ENCODE measurements at places on chromosomes 12 and 14.

DNA sequence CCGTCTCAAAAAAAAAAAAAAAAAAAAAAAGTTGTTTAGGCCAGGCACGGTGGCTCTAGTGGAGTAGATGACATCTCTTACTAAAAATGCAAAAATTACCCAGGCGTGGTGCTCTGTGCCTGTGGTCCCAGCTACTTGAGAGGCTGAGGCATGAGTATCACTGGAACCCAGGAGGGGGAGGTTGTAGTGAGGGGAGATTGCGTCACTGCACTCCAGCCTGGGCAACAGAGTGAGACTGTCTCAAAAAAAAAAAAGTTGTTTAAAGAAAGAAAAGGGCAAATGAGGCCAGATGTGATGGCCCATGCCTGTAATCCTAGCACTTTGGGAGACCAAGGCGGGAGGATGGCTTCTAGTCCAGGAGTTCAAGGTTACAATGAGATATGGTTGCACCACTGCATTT is 36.6 kb upstream of the SPPL3 start:
- DNase-seq: no peak

DNA sequence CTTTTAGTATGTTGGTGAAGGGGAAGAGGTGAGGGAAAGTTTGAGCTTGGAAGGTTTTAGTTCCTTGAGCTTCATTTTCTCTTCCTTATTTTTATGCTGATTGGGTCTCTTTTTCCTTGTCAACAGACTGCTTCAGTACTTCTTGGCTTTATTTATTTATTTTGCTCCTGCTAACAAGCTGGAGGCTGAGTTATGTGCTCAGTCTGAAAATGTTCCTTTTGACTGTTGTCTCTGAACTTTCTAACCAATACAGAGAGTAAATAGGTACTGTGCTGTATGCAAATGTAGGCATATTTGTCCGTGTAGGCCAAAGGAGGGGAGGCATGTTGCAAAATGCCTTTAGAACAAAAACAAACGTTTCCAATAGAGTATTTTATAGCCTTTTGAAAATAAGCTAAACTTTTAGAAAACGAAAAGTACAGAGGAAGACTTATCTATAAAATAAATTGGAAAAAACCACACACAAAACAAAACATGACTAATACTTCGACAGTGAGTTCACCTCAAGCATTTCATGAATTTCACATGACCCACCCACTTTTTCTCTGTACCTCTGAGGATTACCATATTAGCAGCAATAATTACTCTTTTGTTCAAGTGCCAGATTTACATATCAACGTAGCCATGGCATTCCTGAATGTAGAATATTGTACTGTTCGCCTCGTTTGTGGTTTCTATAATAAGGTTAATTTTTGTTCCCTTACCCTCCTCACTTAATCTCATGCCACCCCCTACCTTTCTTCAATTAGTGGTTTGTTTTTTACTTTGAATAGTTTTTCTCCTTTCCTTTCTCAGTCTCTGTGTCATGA is 4.7 kb upstream of the CREBL2 start:
- DNase-seq: no peak

DNA sequence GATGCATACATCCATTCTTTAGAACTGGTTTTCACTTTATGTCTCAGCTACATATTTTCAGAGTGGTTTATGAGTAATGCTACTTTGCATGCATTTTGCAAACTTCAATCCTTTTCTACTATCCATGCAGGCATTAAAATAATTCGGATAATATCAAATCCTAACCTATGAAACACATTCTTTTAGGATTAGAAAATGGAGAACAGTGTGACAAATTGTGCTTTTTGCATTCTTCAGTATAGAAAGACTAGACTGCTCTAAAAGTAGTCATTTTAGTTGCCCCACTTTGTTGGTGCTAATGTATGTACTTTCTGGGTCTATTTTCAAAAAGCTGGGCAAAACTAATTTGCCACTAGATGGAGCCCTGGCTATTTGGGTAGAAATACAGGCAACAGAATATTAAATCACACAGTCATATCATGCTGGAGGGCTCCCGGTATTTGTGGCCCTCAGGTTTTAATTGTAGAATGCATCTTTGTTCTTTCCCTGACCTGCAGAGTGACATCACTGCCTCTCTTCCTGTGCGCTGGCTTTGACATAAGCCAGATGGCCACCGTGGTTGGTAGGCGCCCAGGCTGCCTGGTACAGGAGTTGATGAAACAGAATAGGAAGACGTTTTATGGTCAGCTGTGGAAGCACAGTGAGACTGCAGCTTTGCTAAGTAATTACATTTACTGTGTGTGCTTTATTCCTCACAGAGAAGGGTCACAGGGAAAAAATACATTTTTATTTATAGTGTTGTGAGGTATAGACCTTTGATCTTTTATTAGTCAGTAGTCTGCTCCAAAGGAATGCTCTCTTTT is 28.1 kb downstream of the MSRB3 start:
- DNase-seq: no peak

DNA sequence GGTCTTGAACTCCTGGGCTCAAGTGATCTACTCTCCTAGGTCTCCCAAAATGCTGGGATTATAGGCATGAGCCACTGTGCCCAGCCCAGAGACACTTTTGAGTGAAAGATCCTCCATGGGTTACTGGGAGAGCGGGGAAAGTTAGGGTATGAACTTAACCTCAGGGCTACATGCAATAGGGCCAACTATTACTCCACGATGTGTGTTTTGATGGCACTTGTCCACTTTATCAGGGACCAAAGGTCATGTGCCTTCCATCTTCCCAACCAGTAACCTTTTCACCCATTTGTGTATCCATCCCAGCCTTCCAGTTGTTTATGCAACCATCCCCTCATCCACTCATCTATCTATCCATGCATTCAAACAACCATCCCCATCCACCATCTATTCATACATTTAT is 60.6 kb upstream of the NOS1 start:
- DNase-seq: no peak

DNA sequence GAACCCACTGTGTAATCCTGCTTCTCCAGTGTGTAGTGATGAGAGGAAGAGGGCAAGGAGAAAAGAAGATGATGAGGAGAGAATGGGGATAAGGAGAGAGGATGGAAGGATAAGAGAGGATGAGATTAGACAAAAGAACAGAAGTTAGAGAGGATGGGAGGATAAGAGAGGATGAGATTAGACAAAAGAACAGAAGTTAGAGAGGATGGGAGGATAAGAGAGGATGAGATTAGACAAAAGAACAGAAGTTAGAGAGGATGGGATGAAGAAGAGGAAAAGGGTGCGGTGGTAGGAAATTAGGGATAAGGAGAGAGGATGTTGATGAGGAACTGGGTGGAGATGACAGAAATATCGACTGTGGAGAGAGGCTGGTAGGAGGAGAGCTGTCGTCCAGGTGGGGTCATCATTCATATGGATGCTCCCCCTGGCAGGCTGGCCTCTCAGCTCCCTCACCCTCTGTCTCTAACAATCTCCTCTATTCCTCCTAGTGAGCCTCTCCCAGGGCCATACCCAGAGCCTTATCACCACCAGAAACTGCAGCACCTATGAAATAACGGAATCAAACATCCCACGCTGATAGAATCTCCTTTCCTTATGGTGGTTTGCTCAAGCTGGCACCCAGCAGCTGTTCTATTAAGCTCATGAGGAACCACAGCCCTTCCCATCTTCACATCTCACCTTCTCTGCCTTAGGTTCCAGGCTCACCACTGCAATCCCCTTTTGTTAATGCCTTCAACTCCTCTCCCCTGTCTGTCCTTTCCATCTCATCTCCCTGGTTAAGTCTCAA is 6.0 kb upstream of the CIROP start:
- no peak for DNase-seq

DNA sequence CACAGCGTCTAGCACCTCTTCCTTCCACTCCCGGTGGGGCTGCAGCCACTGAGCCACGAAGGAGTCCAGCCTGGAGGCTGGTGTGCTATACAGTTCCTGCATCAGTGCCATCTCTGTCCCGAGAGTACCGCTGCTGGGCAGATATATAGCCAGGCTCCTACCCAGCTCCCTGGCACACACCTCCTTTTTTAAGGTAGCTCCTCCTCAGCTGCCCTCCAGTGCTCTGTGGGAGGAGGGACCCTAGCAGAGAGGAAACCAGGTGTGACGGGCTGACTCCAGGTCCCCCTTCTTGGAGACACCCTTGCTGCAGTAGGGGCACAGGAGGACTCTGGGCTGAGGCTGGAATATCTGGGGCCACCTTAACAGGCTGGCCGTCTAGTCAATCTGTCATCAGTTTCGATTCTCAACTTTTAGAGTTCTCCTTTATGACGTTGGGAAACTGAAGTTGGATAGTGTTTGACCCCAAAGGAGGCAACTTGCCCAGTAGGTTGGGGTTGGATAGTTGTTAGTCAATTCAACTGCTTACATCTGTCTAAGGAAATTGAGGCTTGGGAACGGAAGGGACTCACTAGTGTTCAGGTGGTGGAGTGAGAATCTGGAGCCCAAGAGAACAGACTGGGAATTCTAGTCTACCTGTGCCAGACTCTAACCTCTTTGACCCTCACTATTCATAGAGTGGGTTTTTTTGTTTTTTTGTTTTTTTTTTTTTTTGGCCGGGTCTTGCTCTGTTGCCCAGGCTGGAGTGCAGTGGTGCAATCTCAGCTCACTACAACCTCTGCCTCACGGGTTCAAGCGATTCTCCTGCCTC is at the start of gene OASL:
TSS of gene OASL (minus strand) at position 386 of the 808 bp plus-strand sequence. CDS start at position 111, 275 bp downstream.
- peak; percentile 38 for DNase-seq

- no peak for DNase-seq
Observed at GRCh38 chr14:94005324-94006073, 8.4 kb downstream of the CCDC197 start.

DNA sequence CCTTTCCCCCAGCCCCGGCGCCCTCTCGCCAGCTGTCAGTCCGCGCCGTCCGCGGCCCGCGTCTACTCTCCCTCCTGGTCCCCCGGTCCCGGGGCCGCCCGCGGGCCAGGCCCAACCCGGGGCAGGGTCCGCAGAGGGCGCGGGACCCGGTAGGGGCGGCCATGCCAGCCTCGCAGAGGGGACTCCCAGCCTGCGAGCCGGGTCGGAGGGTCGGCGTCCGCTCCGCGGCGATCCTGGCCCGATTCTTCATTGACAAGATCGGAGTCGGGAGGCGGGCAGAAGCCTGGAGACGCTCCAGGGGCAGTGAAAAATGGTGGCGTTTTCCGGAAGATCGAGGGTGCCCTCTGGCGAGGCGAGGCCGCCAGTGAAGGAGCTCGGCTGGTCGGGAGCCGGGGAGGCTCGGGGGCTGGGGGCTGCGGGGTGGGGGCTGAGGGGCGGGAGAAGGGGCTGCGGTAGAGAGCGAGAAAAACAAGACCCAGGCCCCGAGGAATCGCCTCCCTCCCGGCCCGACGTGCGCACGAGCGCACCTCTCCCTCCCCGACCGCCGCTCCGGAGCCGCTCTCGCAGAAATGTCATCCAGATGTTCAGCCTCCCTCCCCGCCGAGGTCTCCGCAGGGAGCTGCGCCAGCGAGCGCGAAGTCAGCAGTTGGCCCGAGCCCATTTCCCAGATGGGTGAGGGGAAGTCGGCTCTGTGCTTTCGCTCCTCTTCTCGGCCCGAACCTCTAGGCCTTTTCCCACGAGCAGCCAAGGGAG is 647 bp upstream of the TGFB3 start:
- DNase-seq: peak; percentile 69

DNA sequence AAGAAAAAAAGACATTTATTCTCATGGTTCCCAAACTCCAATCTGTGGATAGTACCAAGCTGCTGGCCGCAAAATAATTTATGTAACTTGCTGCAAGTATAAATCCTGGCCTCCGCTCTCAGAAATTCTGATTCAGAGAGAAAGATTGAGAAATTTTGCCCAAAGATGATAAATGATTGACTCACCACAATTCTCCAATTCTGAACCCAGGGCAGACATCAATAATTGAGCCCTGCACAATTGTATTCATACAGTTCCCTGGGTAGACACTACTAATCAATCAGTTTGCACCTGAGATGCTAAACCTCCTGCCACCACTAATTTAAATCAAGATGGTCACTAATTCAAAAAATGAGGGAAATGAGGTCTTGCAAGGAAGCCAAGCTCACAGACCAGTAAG is 38.2 kb downstream of the TRPV4 start:
- DNase-seq: no peak

- DNase-seq: no peak
Observed at GRCh38 chr14:50362764-50363713, 33.6 kb downstream of the CDKL1 start.

DNA sequence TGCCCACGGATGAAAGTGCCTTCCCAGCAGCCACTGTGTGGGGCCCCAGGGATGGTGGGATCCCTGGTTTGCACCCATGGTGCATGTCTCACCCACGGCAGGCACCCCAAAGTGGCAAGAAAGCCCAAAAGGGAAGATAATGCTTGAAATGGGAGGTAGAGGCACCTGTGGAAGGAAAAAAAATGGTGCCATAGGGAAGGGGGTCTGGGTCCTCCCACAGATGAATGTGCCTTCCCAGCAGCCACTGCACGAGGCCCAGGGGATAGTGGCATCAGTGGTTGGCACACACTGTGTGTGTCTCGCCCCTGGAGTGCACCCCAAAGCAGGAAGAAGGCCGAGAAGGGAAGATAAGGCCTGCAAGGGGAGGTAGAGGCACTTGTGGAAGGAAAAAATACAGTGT is 264.2 kb downstream of the ALG10 start:
- DNase-seq: no peak
